ENCODE measurements at places on chromosomes 7 and 10.

- no peak for DNase-seq
Observed at GRCh38 chr7:6127110-6127490, 95.9 kb downstream of the ANKRD61 start.

DNA sequence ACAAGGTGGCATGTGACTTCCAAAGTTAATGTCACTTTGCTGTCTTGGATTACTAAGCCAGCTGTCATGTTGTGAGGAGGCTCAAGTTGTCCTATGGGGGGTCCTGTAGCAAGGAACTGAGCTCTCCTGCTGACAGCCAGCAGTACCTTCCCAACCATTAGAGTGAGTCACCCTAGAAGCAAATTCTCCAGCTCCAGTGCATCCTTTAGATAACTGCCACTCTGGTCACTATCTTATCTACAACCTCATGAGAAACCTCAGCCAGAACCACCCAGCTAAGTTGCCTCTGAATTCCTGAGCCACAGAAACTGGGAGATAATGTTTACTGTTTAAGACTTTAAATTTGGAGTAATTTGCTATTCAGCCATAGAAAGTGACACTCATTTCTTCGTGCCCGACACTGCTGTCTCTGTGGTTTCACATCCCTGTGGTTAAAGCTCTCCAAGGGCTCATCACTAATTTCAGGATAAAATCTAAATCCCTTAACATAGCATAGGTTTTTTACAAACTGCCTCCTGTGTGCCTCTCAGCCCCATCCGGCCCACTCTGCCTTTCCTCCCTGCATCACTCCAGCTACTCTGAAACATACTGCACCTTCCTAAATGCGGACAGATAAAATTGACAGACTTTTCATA lies 83.5 kb downstream of the PRR15 start:
- peak; percentile 13 for DNase-seq

- DNase-seq = no peak
Observed at GRCh38 chr7:29556405-29557195, 7.0 kb upstream of the PRR15 start.

GRCh38 chr7:55211726-55212125 lies 153.4 kb upstream of the LANCL2 start:
- DNase-seq = no peak

DNA sequence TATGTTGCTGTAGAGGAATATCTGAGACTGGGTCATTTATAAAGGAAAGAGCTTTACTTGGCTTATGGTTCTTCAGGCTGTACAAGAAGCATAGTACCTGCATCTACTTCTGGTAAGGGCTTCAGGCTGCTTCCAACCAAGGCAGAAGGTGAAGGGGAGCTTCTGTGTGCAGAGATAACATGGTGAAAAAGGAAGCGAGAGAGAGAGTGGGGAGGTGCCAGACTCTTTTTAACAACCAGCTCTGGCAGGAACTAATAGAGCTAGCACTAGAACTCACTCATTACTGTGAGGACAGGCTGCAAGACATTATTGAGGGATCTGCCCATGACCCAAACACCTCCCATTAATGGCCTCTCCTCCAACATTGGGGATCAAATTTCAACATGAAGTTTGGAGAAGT lies 94.5 kb downstream of the KIF20B start:
- DNase-seq = no peak

- no peak for DNase-seq
Observed at GRCh38 chr7:127870231-127870907, 160.9 kb downstream of the LRRC4 start.

GRCh38 chr7:44661233-44661632 lies 54.8 kb downstream of the OGDH start:
- no peak for DNase-seq

GRCh38 chr10:63227207-63227895 lies 94.2 kb downstream of the NRBF2 start:
- no peak for DNase-seq

- no peak for DNase-seq
Observed at GRCh38 chr10:11772575-11773288, 30.6 kb downstream of the ECHDC3 start.
